Muscle of back (tissue), 13 donors: ENCODE measurements at places on chromosomes 2 and 18.

GRCh38 chr2:46852124-46852523 is 63.5 kb downstream of the MCFD2 start:
- no peak for DNase-seq

GRCh38 chr2:39733070-39733674 is 45.9 kb downstream of the THUMPD2 start:
- DNase-seq, result no peak

- no peak for DNase-seq
Measured at GRCh38 chr2:27216416-27217137, 592 bp upstream of the CAD start.

- DNase-seq, result no peak
Measured at GRCh38 chr2:112787729-112788393, 3.6 kb upstream of the IL1A start.

- DNase-seq, result peak; percentile 27
Measured at GRCh38 chr18:68564961-68565360, 149.9 kb downstream of the TMX3 start.

GRCh38 chr2:119427756-119428155 is 3.9 kb upstream of the TMEM37 start:
- DNase-seq, result no peak

GRCh38 chr2:229489016-229489415 is 217.9 kb upstream of the PID1 start:
- no peak for DNase-seq

DNA sequence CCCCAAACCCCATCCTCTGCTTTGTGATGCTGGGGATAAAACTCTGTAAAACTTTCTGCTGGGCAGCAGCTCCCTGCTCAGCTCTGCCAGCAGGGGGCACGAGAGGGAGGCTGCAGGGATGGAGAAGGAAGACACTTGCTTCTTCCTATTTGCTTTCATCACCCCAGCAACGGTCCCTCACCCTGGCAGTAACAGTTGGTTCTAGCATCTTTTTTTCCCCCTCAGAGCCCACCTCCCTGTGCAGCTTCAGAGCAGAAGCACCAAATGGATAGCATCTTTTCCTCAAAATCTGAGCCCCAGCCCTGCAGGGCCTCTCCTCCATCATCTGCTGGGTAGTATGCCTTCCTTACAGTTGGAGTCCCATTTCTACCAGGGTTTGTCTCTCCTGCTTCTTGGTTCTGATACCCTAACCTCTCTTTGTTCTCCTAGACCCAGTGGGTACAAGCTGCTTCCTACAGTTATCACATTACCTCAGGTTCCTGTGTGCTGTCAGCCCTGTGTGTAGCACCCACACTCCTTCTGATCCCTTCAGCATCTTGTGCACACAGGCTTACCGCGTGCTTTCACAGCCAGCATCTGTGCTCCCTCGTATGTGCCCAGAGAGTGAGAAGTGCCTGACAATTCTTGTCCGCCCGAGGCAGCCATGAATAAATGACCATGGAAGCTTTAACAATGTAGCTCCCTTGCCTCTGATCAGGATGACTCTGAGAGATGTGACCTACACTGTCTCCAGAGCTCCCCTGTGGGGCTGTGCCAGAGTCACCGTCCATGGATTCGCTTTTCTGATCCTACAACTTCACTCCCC is 14.5 kb downstream of the CKAP2L start:
- DNase-seq, result peak; percentile 41

DNA sequence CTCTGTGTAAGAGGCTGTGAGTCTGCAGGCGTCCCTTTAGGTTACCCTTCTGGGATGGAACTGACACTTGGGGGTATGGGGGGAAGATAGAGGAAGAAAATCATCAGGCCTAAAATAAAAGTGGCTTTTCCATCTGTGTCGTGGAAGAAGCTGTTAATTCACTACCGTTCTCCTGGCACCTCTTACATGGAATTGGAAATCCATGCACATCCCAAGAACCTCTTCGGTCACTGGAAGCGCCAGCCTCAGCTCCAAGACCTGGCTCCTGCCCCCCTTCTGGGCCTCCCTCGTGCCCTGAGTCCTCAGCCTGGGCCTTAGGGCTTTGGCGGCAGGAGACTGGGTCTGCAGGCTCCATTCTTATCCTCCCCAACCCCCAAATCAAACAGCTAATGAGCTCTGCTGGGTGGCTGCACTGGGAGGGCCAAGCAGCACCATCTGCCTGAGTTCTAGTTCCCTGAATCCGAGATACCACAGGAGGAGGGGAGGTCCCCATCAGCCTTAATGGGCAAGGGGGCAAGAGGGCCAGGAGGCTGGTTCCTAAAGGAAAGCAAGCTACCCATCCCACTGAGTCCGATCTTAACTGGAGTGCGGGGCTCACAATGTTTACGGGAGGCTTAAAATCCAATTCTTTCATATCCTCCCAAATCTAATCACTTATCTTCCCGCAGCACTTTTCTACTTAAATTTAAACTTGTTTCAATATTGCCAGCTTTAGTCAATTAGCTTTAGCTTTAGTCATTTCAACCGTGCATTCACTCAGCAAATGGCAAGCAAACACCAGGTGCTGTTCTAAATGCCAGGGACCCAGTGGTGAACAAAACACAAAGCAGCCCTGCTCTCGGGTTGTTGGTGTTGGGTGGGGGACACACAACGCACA is 52.8 kb downstream of the FAM178B start:
- DNase-seq, result no peak

DNA sequence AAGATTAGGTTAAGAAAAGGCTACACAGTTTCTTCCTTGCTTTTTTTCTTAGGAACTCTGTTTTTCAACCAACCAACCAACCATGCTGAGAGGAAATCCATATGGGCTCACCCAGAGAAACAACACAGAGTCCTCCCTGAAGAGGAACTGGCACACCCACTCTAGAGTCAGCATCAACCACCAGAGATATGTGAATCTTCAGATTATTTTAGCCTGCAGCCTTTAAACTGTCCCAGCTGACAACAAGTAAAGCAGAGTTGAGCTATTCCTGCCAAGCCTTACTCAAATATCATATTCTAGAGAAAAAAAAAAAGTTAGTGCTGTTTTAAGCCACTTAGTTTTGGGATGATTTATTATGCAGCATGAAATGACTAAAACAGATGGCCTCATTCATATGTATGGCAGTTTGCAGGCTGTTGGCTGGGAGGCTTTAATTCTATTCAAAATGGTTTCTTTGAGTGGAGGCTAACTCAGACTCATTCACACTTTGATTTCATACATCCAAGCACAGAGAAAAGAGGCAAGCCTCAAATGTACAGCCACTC is 1637.7 kb upstream of the LRRTM1 start:
- peak; percentile 76 for DNase-seq

GRCh38 chr2:86541334-86541733 is 21.9 kb downstream of the CHMP3 start:
- DNase-seq, result peak; percentile 17

- DNase-seq, result no peak
Measured at GRCh38 chr2:165499131-165499530, 29.6 kb downstream of the CSRNP3 start.
